ENCODE measurements at places on chromosomes 7 and 10. TPM values are rescaled to one million over a fixed set of nuclear protein-coding genes. Genes with fewer than 3 reads are reported as not detected.

Gene ADAMTS14
- 0.15 TPM for total RNA-seq

Gene NODAL
- total RNA-seq, result not detected

Gene SUV39H2
- total RNA-seq, result 3.3 TPM

Gene CFAP58
- 11.0 TPM for total RNA-seq

Gene CALHM1
- total RNA-seq, result not detected

Gene FAM237B
- 0.15 TPM for total RNA-seq

Gene EIF5AL1
- not detected for total RNA-seq
